Heart left ventricle (tissue), 16 donors: ENCODE measurements at places on chromosomes 4 and X.
A peak's percentile ranks its signal among the peaks of the same experiment; 100 is the strongest.

- DNase-seq, result no peak
Observed at GRCh38 chrX:109684136-109684535, 48.9 kb downstream of the ACSL4 start.

DNA sequence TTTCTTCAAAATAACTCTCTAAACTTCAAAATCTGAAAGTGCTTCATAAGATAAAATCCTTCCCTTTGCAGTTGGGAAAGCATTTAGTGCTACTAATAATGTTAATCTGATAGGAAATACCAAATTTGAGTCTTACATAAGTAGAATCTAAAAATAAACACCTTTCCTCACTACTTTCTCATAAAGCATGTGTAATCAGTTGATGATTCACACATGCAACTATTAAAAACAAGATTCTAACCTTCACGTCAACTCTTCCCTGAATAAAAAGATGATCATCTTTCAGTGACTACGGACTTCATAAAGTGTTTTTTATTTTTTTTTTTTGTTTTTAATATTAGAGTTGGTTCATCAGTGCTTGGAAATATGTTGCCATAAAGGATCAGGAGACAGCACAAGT, 172.6 kb downstream of the ACTRT1 start:
- no peak for DNase-seq

DNA sequence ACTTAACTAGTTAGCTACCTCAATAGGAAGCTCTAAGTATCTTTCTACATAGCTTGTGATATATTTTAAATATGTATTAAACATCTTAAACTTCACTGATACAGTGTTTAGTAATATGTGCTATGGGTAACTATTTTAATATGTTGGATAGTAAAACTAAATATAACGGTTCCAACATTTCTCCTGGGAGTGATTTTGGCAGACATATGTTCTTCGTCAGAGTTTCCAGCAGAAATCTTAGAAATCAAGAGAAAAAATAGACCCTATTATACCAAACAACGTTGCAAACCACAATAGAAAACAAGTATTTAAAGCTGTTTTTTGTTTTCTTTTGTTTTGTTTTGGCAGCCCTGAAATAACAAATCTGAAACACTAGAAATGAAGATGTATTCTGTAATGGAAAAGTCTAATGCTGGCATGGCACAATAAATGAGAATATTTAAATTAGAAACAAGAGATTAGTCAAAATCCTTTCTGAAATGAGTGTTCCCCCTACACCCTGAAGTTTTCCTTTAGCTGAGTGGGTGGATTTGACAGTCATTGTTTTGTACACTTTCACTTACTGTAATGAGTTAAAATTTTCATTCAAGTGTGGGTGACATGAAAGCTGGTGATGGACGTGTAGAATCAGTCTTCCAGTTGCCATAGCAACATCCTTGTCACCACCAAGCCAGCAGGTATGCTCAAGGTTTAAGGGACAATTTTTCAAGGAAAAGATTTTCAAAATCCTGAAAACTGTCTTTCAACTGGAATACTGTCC, 233.5 kb downstream of the SCFD2 start:
- DNase-seq, result no peak

DNA sequence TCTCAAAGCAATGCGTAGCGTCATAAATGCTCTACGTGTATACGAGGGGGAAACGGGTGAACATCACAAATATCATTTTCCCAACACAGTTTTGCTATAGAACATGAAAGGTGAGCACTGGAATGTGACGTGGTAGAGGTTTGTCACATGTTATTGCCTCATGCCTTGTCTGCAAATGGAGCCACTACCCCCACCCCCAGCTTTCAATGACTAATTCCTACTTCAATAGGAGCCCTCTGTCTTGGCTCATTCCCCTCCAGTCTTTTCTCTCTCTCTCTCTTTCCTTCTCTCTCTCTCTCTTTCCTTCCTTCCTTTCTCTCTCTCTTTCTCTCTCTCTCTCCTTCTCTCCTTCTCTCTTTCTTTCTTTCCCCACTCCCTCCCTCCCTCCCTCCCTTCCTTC, 127.0 kb downstream of the STOX2 start:
- no peak for DNase-seq

DNA sequence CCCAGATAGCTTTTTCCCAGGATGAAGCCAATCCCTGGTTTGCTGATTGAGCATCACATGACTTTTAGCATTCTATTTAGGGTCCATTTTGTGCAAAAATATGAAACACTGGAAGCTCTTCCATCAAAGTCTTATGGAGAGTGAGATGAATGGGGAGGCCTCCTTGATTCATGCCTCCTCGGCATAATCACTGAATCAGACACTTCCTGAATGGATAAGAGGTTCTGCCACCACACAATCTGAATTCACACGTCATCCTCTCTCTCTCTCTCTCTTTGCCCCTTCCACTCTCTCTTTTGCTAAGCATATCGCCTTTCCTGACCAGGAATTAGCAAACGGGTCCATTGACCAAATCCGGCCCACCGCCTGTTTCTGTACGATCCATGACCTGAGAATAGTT, 68.7 kb downstream of the CRMP1 start:
- DNase-seq, result no peak

GRCh38 chr4:67071641-67072040, 473.7 kb downstream of the CENPC start:
- no peak for DNase-seq

DNA sequence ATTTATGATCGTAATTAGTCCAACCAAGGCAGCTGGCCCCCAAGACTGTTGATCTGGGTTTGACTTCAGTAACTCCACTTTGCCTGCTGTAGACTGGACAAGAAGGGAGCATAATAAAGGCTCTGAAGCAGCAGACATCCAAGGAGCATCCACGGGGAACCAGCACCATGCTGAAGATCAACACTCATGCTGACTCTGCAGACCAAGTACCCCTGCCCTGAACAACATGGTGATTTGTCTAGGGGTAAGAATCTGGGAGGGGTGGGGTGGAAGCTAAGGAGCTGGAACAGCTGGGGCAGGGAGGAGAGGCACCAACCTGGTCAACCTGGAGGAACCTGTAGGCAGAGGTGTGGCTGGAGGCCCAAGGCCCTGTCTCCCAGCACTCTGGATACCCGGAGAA, 2.1 kb downstream of the TEC start:
- DNase-seq, result no peak

- DNase-seq, result no peak
Observed at GRCh38 chr4:65923616-65924015, 253.3 kb upstream of the EPHA5 start.

GRCh38 chr4:123616951-123617461, 220.4 kb downstream of the SPRY1 start:
- peak; percentile 84 for DNase-seq
